ENCODE measurements at places on chromosomes 1 and 21. TPM values are rescaled to one million over a fixed set of nuclear protein-coding genes. Genes with fewer than 3 reads are reported as not detected.

DNA sequence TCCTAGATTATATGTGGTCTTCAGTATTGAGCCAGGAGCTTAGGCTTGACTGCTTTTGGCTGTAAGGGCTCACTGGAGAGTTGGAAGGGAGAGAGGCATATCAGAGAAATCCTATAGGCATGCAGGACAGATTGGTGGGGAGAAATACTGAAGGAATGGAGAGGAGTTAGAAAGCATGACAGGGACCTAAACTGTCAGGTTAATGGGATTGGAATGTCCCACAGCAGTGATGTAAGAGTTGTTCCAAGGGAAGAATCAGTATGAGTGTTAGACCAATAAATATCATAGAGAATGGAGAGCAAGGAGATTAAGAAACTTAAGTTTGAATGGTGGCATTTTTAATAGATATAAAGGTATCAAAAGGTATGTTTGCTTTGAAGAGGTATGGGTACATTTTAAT, 39.7 kb downstream of the SLC35A3 start:
- DNase-seq = no peak

- peak; percentile 11 for DNase-seq
Observed at GRCh38 chr1:93000751-93001175, 39.5 kb upstream of the DIPK1A start.

GRCh38 chr1:71831646-71832045, 450.7 kb downstream of the NEGR1 start:
- no peak for DNase-seq

CCNL2 gene
- 241 TPM for polyA plus RNA-seq

S100A7 gene
- 0.61 TPM for polyA plus RNA-seq

GRCh38 chr1:219568733-219569132, 44.2 kb downstream of the ZC3H11B start:
- DNase-seq = no peak

- DNase-seq = no peak
Observed at GRCh38 chr1:206022766-206023165, 929 bp downstream of the CTSE start.

- DNase-seq = no peak
Observed at GRCh38 chr1:93549131-93549530, 101.2 kb downstream of the FNBP1L start.

DNA sequence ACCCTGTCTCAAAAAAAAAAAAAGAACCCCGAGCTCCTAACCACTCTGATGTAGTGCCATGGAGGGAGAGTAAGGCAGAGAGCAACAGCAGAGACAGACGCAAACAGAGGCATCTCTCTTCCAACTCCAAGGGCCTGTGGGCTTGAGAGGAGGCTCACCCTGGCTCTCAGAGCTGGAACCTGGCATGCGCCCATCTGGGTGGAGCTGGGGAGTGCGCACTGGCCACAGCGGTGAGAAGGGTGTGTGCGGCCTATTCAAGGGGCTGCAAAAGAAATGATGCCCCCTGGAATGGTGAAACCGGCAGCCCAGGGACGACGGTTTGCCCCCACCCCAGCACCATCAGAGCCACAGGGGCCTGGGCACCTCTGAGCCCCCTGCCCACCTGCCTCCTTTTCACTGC, 17.6 kb downstream of the COL8A2 start:
- DNase-seq = no peak

DNA sequence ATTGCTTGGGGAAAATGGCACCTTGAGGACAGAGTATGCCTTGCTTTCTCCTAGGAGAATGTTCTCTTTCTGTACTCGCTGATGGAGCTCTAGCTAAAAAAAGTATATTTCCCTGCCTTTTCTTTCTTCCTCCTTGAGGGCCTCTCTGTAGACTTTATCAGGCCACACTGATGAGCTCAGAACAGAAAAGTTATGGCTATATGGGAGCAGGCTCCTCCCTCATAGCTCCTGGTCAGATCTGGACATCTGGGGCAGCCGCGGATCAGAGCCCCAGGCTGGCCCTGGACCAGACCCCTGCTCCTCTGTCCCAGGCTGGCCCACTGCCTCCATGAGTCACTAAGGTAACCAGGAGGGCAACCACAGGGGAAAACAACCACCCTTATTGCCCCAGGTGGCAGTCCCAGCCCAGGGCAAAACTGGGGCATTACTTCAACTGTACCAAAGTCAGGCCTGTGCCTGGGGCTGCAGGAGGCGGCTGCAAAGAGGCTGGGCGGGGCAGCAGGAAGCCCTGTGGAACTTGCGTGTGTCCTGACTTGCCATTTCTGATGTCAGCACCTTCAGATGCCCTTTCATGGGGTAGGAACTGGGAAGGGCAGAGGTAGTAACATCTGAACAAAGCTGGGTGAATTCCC, 26.3 kb upstream of the ZNF648 start:
- DNase-seq = no peak

DNA sequence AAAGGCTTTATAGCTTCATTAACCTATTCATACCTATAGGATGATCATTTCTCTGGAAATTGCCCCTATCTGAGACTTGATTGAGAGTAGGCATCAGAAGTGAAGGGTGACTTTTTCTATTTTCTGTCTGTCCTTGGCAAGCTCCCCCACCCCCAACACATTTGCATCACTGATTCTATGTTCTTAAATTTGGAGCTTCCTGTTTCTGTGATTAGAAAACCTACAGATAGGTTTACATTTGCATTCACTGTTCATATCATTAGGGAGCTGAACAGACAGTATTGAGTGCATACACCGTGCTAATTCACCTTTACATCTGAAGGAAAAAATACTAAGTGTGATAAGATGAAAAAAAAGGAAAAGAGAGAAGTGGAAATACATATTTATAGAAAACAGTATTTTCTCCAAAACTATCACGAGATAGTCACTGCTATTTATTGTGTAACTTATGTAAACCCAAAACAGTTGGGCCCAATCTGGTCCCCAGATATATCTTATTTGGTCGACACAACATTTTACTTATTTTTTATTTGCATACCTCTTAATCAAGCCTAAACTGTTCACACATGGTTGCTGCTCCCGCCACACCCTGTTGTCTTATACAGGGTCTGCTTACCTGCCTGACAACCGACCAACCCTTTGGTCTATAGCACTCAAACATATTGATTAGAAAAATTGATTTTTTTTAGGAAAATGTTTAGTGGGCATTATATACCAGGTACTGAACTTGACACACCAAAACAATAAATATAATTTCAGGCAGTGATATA, 218.8 kb downstream of the NTNG1 start:
- DNase-seq = no peak

DNA sequence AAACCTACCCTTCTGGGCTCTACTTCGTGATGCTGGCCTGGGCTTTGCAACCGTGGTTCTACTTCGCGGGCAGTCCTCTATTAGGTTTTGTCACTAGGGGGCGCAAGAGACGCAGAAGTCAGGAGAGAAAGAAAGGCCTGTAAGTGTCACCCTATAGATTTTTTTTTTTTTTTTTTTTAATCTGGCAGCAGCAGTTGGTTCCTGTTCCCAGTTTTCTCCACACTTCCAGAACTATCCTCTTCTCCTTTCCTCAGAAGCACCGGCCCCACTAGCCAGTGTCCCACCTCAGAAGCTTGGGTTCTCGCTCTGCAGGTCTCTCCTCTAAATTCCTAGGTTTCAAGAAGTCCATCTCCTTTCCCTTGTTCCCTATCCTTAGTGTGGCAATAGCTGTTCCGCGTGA, 9.1 kb upstream of the LCE2D start:
- peak; percentile 25 for DNase-seq

DNA sequence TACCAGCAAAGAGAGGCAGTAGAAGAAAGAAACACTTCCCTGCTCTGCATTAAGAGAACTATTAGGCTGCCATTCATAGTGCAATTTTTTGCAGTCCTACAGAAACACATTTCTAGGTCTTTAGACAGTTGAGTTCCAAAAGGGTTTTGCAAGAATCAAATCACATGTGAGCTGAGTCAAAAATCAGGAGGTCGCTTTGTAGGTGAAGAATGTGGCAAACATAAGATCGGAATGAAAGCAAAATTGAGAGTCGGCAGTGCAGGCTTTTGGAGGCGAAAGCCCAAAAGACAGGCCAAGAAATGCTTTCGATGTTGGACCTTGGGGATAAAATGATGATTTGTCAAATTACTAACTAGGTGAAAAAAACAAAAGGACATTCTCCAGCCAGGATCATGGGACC, 213.5 kb upstream of the NRIP1 start:
- no peak for DNase-seq

- no peak for DNase-seq
Observed at GRCh38 chr1:108107658-108108057, 92.5 kb downstream of the SLC25A24 start.

DNA sequence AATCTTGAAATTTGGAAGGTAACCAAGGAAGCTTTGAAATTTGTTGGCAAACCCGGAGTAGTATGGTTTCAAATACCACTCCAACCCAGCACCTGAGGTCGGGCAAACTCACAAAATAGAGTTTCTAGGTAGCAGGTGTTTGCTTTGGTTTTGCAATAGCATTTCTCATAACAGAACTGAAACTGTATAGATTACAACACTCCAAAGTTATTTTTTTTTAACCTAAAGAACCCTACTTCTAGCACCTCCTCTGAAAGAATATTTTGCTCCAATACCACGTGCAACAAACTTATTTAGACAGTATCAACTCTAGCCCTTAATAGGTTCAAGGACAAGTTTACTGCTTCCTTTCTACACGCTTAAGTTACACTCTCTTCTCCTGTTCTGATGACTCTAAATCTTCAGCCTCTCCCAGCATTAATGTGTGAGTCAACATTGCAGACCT, 178.5 kb upstream of the FMN2 start:
- no peak for DNase-seq

CFAP141 gene
- polyA plus RNA-seq = not detected

GRCh38 chr1:230074270-230074669, 7.2 kb downstream of the GALNT2 start:
- no peak for DNase-seq

- DNase-seq = no peak
Observed at GRCh38 chr1:3342960-3343359, 111.5 kb upstream of the ARHGEF16 start.

FAM163A gene
- polyA plus RNA-seq = 1.0 TPM

DNA sequence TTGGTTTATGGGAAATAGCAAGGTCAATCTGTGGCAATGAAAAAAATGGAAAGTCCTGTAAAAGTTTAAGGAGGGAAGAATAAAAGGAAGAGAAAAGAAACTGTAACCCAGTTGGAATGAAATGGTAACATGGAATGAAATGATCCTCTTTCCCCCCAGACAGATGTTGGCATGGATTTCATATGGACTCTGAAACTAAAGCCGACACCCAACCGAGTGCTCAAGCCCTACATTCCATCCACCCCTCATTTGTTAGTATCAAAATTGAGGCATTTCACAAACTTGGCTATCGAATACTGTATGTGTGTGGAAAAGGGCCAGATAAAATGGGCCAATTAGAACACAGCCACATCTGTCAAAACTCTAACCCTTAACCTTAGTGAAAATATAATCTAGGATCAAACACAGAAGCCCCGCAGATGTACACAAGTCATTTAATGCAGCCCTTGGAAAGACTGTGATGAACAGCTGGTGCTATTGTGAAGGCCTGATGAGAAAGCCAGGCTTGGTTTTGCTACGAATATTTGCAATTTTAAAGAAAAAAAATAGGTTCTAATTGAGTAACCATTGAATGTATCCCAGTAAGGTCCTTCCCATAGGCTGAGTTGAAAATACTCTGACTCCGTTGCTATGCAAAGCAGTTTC, 72.6 kb upstream of the RGL1 start:
- DNase-seq = no peak

- DNase-seq = no peak
Observed at GRCh38 chr1:39835110-39835509, 46.4 kb upstream of the BMP8B start.

DNA sequence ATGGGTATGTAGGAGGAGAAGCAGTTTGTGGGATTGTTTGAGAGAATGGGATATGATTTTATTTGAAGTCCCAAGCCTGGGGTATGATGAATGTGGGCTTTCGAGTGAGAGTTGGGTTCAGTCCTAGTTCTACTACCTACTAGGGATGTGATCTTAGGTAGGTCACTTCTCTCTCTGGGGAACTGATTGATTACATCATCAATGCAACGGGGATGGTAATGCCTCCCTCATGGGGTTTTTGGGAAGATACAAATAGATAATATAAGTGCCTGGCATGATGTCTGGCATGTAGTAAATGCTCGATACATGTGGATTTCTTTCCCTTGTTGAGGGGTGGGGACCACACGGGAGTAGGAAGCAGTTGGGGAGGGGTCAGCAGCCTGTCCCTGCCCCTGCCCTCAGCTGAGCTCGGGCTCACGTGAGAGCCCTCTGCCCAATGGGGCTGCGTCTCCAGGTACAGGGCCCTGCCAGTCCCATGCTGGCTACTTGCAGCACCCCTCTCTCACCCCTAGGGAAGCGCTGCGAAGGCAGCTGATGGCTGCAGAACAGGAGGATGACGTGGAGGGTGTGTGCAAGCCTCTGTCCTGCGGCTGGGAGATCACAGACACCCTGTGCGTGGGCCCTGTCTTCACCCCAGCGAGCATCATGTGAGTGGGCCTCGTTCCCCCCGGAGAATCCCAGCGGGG, 38.7 kb downstream of the AZIN2 start:
- DNase-seq = no peak

ZNF683 gene
- polyA plus RNA-seq = not detected

INPP5B gene
- 16.4 TPM for polyA plus RNA-seq

GRCh38 chr1:186442651-186443375, 18.1 kb downstream of the PDC start:
- no peak for DNase-seq

INKA2 gene
- 3.6 TPM for polyA plus RNA-seq

GRCh38 chr1:13662493-13662892, 37.5 kb upstream of the PRDM2 start:
- no peak for DNase-seq

DNA sequence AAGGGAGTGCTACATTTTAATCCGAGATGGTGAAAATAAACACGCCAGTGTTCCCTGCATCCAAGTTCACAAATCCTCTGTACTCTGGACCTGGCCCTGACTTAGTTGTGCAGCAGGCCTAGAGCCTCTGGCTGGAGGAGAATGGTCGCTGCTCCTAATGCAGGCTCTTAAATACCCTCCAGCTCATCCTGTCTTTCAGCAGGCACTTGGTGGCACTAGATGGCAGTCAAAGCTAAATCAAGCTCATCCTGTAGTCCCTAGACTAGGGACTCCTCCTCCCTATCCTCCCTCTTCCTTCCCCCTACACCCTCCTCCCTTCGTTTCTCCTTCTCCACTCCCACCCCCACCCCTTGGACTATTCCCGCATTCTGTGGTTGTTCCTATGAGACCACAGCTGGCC, 41.6 kb upstream of the MTR start:
- no peak for DNase-seq

OR10T2 gene
- polyA plus RNA-seq = not detected

DNA sequence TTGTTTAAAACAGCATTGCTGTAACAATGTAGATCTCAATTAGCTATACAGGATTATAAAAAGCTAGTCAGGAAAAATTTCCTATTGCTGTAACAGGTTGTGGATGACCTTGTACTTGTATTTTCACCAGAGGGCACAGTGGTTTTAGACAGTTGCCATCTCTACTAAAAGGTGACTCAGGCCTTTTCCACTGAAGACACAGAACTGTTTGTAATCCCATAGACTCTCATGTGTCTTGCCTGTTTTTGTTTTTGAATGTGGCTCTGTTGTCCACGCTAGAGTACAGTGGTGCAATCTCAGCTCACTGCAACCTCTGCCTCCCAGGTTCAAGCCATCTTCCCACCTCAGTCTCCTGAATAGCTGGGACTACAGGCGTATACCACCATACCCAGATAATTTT, 5.9 kb downstream of the MTFR1L start:
- no peak for DNase-seq

PLA2G2D gene
- polyA plus RNA-seq = 0.06 TPM
